EL (cell line): ENCODE measurements at places on chromosomes 11 and 22.

DNA sequence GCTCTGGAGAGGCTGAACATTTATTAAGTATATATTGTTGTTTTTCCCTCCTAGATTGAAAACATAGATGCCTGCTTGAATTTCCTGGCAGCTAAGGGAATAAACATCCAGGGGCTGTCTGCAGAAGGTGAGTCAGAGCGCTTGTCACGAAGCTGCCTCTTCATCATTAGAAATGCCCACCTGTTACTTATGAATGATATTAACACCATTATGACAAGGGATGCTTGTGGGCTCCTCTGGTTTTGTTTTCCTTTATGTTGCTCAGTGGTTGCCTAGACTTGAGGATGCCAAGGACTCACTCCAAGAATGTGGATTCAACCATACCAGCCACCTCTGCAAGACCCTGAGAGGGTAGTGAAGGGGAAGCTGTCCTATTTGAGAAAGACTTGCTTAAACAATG lies 156.2 kb downstream of the NAV2 start:
- no peak for DNase-seq

GRCh38 chr11:116981266-116981885 lies 116.9 kb downstream of the SIK3 start:
- DNase-seq: peak; percentile 15

DNA sequence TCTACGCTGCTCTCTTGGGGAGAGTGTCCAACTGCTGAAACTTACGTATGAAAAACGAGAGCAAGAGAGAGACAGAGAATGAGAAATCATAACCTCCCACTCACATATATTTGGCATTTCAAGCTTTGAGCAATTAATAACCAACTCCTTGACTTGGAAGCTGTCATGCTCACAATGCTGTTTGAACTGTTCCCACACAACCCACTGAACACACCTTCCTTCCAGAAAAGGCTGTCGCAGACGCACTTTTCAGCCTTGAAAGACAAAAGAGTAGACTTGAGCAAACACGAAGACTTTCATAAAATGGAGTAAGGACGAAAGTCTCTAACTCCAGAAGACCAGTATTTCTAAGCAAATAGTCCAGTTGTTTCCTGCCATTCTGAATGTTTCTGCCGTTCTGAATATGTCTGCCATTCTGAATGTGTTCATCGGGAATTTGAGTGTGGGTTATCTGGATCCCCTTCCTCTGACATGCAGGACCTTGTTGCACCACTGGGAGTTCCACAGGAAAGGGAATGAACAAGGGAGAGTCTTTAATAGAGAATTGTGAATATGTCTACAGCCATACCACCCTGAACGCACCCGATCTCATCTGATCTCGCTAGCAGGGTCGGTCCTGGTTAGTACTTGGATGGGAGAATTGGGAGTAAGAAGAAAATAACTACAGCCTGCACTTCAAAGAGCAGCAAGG lies 86.2 kb upstream of the BARX2 start:
- no peak for DNase-seq

DNA sequence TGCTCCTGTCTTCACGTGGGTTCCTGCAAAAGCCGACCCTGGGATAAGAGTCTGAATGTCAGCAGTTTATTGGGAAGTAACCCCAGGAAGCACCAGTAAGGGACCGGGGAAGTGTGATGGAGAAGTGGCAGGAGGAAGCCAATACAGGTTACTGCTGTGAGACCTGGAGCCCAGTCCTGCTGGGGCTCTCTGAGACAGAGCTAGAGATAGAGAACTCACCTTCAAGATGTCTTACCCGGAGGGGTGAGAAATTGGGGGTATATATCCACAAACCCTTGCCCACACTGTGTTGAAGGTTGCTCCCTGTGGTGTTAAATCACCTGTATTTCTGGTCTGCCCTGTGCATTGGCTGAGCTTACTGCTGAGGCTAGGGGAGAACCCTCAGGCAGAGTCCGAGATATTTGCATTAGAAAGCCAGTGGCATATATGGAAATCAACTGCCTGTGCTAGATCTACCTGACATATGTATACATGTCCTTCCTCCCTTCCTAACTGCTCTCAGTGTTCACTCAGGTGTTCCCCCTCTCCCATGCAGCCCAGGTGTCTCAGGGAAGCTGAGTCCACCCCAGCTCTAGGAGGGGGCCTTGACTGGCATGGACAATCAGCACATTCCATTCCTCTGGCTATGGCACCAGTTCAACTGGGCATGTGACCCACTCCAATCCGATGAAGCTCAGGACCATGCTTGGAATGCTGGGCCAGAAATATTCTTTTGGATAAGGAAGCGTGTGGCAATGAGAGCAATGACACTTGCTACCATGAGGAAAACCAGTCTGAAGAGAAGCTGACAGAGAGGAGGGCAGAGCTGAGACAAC lies 6.8 kb upstream of the MICAL2 start:
- no peak for DNase-seq

DNA sequence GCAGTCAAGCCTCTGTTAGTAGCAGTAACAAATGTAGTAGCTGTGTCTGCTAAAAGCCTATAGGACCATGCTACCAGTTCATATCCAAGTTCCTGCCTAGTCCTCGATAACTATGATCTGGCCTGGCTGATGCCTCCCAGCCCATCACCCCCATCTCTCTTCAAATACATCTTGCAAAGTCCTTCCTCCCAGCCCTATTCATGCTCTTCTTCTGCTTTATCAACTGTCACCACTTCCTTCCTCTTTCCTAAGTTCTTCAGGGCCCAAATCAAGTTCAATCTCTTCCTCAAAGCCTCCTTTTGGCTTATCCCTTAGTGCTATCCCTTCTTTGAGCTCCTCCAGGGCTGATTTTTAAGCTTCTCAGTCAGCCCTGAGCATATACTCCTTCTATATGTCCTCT lies 150.9 kb upstream of the THY1 start:
- no peak for DNase-seq

DNA sequence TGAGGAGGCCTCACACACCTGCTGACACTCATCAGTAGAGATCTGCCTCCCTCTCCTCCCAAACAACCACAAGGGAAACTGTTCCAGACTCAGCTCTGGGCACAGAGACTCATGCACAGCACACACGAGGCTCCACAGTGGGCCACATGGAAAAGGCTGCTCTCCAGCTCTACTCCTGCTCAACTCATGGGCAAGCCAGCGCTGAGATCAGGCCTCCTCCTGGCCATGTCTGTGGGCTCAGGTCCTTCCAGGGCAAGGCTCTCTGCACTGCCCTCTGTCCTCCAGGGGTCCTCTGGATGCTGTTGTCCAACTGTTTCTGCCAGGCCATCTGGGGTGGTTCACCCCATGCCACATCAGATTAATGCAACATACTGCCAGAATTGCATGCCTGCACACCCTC lies 46.0 kb downstream of the PLEKHA7 start:
- DNase-seq: no peak

DNA sequence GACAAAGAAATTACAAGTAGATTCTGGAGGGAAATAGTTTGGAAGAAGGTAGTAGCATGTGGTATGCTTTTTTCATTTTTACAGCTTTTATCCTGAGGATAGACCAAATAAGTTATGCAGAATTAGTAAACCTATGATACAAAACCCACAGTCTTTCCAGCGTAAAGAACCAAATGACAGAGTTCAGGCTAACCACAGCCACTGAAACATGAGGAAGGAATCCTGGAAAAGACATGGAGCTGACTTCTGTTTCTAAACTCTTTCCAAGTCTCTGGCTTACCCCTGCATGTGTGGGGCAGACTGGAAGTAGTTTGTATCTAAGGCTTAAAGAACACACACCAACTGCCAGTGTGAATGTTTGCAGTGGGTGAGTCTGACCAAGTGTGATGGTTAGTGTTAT lies 258.4 kb upstream of the TENM4 start:
- no peak for DNase-seq
